ENCODE measurements at places on chromosomes 12 and 14. TPM values are rescaled to one million over a fixed set of nuclear protein-coding genes. Genes with fewer than 3 reads are reported as not detected.

ZNF385A gene
- 7.9 TPM for total RNA-seq

STAT6 gene
- total RNA-seq, result 136 TPM

ARHGEF25 gene
- 7.4 TPM for total RNA-seq

TAS2R19 gene
- 3.1 TPM for total RNA-seq

MANSC4 gene
- total RNA-seq, result 0.65 TPM

ZNF664 gene
- total RNA-seq, result 63.3 TPM

WNT5B gene
- not detected for total RNA-seq

KRT72 gene
- total RNA-seq, result not detected

ALDH2 gene
- 71.4 TPM for total RNA-seq
